NCI-H1417 treated with DMSO at 0.1 percent for 48 hours (cell line): ENCODE measurements at places on chromosomes 1 and 21.

GRCh38 chr1:207813512-207813881 lies 61.6 kb downstream of the CD46 start:
- no peak for DNase-seq

DNA sequence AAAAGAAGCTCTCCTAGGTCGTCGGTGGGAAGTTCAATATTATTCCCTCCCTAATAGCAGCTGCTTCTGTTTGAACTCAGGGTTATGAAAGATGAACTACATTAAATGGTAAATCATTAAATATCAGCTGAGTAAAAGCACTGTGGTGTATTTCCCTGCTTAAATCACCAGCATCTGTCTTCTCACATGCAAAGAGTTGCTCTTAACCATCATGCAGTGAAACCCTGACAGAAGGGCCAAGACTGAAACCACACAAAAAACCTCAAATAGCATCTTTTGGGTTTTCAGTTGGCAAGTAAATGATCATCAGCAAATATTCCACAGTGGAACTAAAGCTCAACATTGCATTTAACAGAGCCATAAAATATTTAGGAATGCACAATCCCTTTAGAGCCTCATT lies 380.0 kb upstream of the ADGRL2 start:
- no peak for DNase-seq

GRCh38 chr1:209106237-209106741 lies 477.2 kb upstream of the CAMK1G start:
- no peak for DNase-seq

GRCh38 chr1:31560394-31560793 lies 15.9 kb upstream of the TINAGL1 start:
- no peak for DNase-seq

- no peak for DNase-seq
These were observed 31.3 kb downstream of the INPP5B start for GRCh38 chr1:37915476-37916093.

DNA sequence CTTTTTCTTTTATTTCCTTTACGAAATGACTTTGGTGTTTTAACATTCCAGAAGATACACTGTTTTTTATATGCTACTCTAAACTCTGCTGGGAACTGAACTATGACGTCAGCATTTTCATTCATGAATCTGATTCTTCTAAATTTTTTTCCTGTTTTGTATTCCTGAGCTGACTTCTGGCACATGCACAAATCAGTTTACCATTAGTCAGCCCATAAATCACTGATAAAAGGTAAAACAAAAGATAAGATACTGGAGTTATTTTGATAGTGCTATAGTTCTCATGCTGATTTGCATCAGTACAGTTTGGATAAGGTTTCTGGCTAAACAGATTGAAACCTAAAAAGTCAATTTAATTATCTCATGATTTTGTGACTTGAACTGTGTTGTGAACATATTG lies 10.4 kb downstream of the CAMTA1 start:
- no peak for DNase-seq

- no peak for DNase-seq
These were observed 4.8 kb downstream of the FTCD start for GRCh38 chr21:46150491-46151121.

DNA sequence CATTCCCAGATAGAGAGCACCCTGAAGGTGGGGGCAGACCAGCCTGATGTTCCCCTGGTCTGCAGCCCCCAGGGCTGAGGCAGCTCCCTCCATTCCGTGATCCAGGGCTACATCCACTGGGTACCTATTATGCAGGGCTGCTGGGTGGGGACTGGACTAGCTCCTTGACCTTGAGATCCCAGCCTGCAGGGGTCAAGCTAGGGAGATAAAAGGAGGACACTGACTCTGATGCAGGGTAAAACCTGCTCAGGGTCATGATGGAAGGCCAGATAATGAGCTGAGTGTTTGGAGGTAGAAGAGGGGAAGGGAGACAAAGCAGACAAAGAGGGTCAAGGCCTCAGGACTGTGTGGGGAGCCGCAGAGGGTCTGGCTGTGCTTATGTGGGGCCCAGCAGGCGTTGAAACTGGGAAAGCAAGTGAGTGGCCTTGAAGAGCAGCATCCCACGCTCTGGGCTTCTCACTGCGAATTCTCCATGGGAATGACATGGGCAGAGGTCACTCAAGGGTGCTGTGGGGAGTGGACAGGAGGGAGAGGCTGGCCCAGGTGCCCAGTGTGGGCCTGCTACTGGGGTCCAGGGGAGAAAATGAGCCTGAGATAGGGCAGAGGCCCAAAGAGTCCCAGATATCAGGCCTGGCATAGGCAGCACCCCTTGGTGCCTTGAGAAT lies 9.7 kb downstream of the FOXO6 start:
- no peak for DNase-seq

DNA sequence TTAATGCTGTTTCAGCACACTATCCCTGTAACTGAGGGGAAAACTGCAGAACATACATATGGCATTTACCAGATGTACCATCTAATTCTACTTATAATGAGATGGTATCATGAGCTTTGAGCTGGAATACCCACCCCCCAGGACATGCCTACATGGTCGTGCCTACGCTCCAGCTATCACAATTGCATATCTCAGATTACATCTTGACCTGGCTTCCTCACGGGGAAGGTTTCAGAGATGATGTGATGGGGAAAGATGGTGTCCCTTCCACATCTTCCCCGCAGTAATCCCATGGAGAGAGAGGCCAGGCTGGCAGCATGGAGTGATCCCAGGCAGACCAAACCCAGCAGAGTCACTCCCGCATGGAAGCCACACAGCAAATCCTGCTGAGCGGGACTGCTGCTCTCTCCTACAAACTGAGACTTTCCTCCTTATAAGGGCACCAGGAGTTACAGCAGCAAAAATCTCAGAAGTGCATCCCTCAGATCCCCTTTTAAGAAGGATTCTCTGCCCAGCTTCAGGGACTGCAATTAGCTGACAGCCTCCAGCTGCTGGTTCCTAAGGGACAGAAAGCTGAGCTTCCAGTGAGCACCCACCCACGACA lies 67.1 kb downstream of the KCNH1 start:
- no peak for DNase-seq

GRCh38 chr1:170978371-170978910 lies 43.1 kb downstream of the MROH9 start:
- no peak for DNase-seq

- DNase-seq, result no peak
These were observed 13.9 kb upstream of the ASAP3 start for GRCh38 chr1:23497777-23498439.

DNA sequence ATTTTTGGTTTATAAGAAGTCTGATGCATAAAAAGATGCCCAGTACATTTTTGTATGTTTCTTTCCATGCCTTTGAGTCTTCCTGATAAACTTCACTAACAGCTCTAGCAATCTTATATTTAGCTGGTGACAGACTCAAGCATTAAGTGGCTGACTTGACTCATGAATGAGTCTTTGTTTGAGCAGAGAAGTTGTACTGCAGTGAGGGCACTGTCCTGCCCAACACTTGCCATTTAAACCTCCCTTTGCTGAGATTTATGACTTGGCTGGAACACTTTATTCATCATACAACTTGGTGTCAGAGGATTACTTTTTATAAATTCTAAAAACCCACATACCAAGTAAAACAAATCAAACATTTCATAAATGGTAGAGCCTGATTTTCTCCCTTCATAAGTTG lies 14.6 kb upstream of the CAMSAP2 start:
- DNase-seq, result no peak

DNA sequence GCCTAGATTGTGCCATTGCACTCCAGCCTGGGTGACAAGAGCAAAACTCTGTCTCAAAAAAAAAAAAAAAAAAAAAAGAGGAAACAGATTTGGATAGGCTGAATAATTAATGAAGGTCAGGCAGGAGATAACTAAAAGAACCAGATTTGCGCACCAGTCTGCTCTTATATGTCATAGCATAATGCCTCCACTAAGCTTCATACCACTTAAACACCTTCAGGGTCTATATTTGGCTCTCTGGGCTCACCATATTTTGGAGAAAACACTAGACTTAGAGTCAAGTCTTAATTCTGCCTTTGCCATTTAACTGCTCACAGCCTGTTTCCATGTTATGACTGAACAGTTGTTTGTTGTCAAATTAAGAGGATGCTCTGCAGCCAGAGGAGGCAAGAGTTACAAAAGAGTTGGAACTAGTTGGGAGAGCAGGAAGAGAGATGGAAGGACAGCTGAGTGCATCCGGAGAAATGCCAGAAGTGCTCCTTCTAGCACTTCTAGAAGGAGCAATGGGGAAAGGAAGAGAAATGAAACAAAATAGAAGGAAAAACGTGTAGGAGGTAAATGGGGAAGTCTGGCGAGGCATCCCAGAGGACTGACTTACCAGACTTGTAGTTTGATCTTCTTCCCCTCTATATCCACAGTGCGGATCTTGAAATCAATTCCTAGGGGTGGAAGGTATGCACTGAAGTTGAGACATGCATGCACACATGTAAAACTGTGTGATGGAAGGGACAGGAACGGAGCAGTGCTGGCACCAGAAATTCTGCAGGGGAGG lies 1.8 kb downstream of the RAB13 start:
- DNase-seq, result no peak

DNA sequence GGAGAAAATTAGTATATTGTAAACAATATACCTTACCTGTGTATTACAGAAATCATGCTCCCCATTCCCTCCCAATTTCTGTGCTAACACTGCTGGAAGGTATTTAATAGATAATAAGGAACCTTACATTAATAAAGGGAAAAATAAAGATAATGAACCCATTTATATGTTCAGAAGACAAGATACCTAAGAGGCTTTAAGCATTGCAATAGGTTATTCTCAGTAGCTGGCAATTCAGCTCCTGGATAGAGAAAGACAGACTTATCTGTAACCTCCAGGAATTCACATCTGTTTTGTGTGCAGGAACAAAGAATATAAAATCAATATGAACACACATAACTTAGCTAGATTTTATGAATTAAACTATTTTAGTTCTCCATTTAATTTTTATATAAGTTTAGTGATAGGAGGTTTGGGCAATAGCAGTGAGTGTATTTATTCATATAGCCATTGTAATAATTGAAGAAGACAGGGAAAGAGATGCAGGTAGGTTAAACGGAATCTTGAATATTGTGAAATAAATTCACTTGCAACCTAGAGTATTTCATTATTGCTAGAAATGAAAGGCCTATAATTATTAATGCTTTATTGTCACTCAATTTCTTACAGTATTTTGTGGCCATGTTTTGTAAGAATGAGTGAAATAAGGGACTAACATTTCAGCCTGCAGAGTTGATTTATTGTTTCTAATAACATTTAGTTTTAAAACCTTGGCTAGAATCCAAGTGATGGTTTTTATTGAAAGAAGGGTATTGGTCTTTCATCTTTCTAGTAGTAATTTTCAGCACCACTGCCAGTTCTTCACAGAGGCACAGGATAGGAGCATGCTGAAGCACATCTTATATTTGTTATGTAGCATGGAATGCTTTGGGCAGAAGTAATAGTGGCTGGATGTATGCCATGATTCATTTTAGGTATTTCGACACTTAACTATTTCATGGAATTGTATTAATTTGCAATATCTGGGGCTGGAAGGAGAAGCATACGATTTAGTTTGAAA lies 1.5 kb downstream of the XPR1 start:
- no peak for DNase-seq

- DNase-seq, result no peak
These were observed 5.2 kb upstream of the FTCD start for GRCh38 chr21:46160657-46160906.

DNA sequence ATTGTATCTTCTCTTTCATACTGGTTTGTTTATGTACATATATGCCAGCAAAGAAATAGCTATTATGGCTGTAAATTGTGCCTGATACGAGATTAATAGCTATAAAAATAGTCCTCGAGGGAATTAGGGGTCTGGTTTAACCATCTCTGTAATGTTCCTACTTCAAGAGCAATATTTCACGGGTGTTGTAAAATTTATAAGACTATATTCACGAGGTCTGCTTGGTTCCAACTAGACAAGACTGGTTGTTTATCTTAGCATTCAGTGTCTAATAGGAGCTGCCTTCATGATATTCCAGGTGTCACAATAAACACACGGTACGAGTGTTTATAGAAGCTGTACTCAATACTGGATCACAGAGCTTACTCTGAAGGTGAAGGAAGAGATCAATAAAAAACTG lies 389.9 kb downstream of the SIPA1L2 start:
- peak; percentile 26 for DNase-seq

DNA sequence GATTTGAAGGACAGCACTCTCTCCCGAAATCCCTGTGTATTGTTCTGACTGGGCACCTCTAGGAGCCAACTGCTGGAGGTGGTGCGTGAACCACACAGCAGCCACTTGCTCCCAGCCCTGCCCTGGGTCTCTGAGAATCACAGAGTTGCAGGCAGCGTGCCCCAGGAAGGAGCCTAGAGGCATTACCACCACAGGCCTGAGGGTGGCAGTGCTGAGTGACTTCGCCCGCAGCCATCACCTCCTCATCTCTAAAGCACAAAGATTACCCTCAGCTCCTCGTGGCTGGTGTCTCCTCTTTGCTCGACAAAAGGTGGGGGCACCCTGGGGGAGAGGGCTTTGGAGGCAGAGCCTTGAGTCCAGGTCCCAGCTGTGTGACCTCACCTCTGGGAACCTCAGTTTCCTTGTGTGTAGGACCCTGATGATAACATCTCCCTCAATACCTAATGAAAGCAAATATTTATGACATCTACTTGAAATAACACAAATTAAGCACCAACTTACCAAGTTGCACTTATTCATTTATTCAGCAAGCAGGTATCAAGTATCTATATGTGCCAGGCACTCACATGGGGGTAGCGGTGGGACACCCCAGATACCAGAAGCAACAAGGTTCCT lies 86.3 kb downstream of the VWA5B1 start:
- DNase-seq, result no peak

- no peak for DNase-seq
These were observed 5.8 kb upstream of the SDHB start for GRCh38 chr1:17059391-17060305.

GRCh38 chr1:1116701-1117468 lies 996 bp upstream of the C1orf159 start:
- DNase-seq, result no peak

- DNase-seq, result no peak
These were observed 6.2 kb downstream of the PRMT2 start for GRCh38 chr21:46641656-46642055.

DNA sequence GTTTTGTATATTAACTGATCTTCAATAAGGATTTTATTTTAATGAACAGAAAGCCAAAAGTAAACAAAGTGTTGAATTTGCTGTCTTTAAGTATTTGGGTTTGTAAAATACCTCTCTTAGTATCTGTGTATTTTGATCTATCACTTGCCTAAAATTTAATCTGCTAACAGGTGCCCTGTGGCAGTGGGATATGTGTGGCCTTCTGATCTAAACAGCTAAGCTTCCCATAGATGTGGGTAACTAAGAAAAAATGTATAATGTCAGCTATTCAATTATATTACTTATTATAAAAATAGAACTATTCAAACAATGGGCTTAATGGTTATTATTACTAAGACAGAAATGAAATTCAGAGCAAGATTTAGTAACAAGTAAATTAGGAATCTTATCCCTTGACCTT lies 15.2 kb downstream of the LRRC39 start:
- no peak for DNase-seq

DNA sequence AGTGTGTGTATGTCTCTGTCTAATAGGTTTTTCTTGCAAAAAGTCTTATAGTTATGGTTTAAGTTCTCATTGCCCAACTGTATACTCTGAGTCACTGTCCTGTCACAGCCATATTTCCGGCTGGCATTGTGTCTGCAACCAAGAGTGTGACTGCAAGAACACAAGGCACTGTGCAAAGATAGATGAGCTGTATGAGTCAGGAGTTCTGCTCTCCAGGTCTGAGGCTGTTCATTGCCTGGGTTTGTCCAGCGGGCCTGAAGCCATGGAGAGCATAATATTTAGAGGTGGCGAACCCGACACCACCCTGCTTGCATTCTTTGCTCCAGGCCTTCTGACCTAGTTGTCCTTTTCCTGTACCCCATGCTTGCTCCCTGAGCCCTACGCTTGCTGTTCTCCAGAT lies 50.9 kb upstream of the CNIH3 start:
- DNase-seq, result no peak

GRCh38 chr1:91226741-91227140 lies 177.9 kb downstream of the HFM1 start:
- no peak for DNase-seq
